ENCODE measurements at places on chromosomes 13 and 19.
A peak's percentile ranks its signal among the peaks of the same experiment; 100 is the strongest.

DNA sequence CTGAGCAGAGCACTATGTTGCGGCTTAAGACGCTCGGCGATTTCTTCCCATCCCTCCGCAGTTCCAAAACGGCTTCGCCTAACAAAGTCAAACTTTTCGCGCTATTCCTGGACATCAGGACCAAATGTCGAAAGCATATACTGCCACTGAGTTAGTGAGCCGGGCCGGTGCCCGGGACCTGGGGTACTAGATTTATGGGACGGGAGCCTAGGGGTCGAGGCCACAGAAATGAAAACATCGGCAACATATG is 699 bp downstream of the RCBTB2 start:
- peak; percentile 74 for DNase-seq

DNA sequence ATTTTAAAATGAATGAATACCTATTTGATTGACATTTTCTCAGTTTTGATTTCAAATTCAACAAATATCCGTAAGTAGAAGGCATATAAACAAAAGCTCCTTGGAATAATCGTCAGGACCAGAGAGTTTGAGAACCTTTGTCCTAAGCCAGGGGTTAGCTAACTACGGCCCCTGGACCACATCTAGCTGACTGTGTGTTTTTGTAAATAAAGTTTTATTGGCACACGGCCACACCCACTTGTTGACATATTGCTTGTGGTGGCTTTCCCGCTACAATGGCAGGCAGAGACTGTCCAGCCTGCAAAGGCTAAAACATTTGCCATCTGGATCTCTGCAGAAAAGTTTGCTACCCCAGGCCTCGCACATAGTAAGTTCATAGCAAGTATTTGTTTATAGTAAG is 83.4 kb downstream of the GNG7 start:
- no peak for DNase-seq

DNA sequence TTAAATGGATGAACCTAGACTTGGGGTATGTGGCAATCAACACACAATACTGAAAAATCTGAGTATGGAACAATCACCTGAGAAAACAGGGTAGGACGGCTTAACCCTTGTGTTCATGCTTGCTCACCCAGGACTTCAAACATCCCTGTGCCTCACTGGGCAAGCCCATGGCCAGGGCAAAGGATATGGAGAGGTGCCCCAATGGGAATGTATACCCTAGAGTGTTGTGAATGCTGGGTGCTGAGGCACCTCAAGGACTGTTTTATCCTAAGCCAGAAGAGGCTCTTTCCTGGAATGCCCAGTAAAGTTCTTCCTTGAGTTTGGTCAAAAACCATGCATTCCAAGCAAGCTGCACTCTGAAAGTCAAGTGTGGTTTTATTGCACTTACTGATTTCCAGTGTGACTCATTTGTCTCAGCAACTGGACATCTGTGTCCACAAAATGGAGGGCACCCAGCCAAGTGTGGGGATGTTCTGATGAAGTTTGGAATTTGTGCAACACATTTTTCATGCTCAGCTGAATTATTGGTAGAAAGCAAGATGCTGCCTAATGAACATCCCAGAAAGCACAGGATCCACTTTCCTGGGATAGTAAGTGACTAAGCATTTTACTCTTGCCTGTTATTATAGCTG is 531.3 kb downstream of the RFC3 start:
- no peak for DNase-seq

- peak; percentile 89 for DNase-seq
These were observed 4.8 kb downstream of the PPP6R1 start for GRCh38 chr19:55253842-55254624.

DNA sequence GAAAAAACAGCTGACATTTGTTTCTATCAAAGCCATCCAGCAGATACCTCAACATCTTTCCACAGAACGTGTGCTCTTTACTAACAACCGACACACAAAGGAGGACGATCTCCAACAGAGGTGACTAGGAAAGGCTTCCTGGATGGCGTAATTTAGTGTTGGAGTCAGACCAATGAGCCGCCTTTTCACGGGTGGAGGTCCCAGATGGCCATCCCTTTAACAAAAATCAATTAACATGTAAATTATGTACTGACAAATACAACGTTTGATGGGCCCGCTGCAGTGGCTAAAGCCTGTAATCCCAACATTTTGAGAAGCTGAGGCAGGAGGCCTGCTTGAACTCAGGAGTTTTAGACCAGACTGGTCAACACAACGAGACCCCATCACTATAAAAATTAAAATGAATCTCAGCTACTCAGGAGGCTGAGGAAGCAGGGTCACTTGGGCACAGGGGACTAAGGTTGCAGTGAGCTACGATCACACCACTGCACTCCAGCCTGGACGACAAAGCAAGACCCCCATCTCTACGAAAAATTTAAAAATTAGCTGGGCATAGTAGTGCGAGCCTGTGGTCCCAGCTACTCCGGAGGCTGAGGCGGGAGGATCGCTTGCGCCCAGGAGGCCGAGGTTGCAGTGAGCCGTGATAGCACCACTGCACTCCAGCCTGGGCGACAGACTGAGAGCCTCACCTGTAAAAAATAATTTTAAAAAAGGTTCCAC is 1.2 kb upstream of the DPY19L3 start:
- peak; percentile 14 for DNase-seq

- no peak for DNase-seq
These were observed 382.7 kb downstream of the MYO16 start for GRCh38 chr13:109012115-109012514.

- no peak for DNase-seq
These were observed 1.8 kb upstream of the NEK3 start for GRCh38 chr13:52161181-52161646.

DNA sequence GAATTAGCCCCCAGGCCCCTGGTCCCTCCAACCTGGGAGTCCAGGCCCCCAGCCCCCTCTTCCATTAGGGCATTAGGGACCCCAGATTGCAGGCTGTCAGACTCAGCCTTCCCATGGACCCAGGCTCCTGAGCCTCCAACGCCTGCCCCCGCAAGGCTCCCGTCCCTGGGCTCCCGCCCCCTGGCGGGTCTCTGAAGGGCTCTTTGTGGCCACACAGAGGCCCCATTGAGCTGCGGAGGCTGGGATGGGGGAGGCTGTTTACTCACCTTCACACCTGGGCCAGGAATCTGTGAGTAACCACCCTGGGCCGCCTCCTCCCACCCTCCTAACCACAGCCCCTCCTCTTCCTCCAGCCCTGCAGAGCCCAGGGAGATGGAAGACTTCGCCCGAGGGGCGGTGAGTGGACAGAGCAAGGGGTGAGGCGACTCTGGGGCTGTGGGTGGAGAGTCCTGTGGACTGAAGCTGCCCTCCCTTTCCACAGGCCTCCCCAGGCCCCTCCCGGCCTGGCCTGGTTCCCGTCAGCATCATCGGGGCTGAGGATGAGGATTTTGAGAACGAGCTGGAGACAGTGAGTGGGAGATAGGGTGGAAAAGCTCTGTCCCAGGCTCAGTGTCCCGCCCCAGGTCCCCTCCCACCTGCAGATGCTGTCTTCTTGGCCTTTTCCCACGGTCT is 4.9 kb downstream of the ARHGEF1 start:
- no peak for DNase-seq

- peak; percentile 15 for DNase-seq
These were observed 91.5 kb downstream of the TSC22D1 start for GRCh38 chr13:44484562-44485138.

DNA sequence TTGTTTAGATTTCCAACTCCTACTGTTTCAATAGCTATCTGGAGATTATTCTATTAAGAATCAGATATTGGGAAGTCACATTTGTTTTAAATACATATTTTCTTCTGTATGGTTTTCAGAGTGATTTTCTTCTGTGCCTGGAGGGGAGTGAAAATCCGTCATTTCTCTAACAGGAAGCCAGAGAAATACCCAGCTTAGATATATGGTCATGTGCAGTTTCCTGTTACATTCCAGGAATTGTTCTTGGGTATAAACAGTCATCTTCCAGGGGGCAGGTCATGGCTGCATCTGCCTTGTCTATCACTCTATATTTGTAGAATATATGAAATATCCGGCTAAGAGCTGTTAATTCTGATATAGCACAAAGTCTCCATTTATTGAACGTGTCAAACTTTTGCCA is 77.5 kb upstream of the MIR17HG start:
- DNase-seq: no peak

DNA sequence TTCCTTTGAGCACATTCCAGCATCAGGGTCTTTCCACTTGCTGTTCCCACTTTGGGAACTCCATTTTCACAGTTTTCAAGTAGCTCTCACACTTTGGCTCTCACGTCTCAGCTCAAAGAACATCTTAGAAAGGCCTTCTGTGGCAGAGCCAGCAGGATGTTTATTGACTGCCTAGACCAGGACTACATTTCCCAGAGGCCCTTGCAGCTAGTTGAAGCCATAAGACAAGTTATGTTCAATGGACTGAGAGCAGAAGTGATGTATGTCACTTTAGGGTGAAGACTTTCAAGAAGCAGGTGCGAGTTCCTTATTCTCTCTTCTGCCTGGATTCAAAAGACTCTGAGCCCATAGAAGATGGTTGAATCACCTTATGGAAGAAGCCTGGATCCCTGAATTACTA is 4.3 kb upstream of the HAUS5 start:
- no peak for DNase-seq

GRCh38 chr19:46723023-46723461 is 6.1 kb upstream of the PRKD2 start:
- DNase-seq: no peak

- DNase-seq: peak; percentile 5
These were observed at the start of gene ADAMTSL5 for GRCh38 chr19:1512671-1513498. Gene ADAMTSL5 (minus strand): TSS chr19:1513019. CDS start chr19:1510943, 2,076 bp downstream.

GRCh38 chr19:35851213-35852028 is 883 bp downstream of the NPHS1 start:
- no peak for DNase-seq

DNA sequence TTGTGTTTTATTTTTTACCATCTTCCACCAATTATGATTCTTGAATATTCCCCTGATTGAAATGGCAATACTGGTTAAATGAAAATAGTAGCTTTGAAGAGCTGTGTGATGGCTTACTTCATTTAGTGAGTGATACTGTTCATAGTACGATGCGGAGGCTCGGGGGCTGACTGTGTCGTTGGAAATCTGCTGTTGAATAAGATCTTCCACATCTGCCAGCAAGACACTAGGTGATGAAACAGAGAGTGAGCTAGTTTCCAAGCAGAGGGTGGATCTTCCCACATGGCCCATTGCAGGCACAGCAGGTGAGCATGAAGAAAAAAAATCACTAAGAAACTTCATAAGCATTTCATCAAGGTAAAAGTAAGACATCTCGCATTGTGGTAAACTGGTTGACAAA is 22.5 kb downstream of the CPB2 start:
- DNase-seq: no peak

- DNase-seq: no peak
These were observed 48.5 kb upstream of the F7 start for GRCh38 chr13:113057084-113057483.

GRCh38 chr13:40776681-40777165 is 5.7 kb upstream of the MRPS31 start:
- peak; percentile 93 for DNase-seq

- DNase-seq: no peak
These were observed at the start of gene ETV2 for GRCh38 chr19:35641515-35642151. Gene ETV2 (plus strand): TSS chr19:35641745. CDS start chr19:35642461, 716 bp downstream.

DNA sequence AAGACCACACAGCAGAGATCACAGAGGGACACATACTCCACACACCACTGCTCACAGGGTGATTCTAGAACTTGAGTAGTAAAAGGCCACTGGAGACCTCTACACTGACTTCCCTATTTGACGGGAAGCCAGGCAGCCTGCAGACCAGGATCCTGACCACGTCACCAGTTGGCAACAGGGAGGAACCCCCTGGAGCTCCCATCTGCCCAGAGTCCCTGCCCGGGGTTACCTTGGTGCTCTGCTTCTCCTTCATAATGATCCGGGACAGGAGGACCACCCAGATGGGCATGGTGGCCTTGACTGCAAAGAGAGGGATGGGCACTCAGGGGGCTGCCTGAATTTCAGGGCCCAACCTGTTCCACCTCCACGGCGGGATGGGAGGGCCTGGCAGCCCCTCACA is 932 bp downstream of the SLC35E1 start:
- peak; percentile 66 for DNase-seq

DNA sequence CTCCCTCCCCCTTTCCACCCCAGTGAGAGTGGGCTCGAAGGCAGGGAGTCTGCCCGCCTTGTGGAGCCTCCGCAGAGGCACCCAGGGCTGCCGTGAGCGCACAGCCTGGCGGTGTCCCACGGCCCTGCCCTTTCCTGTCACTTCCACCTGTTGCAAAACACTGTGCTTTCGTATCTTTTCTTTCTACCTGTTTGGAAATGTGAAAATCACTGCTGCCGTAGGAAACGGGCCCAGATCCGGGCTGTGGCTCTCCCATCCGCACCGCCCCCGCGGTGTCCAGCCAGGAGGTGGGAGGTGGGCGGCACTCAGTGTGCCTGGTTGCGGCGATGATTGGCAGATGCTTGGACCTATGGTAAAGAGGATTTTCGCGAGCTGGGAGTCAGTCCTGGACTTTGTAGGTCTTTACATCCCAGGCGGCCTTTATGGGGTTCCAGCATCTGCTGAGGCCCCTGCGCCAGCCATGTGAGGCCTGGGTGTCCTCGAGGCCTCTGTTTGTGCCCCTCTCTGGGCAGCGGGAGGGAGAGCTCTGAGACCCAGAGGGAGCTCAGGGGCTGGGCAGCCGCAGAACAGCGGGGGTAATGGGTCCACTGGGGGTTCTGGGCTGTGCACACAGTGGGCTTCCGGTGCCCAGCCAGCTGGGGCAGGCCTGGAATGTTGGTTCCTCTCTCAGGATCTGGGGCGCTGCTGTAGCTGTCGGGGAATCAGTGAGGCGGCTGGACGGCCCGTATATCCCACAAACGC is 6.1 kb downstream of the STK11 start:
- DNase-seq: no peak

GRCh38 chr19:54168174-54168917 is 4.6 kb downstream of the TMC4 start:
- peak; percentile 74 for DNase-seq

- no peak for DNase-seq
These were observed 50.0 kb downstream of the STARD13 start for GRCh38 chr13:33235564-33235963.

DNA sequence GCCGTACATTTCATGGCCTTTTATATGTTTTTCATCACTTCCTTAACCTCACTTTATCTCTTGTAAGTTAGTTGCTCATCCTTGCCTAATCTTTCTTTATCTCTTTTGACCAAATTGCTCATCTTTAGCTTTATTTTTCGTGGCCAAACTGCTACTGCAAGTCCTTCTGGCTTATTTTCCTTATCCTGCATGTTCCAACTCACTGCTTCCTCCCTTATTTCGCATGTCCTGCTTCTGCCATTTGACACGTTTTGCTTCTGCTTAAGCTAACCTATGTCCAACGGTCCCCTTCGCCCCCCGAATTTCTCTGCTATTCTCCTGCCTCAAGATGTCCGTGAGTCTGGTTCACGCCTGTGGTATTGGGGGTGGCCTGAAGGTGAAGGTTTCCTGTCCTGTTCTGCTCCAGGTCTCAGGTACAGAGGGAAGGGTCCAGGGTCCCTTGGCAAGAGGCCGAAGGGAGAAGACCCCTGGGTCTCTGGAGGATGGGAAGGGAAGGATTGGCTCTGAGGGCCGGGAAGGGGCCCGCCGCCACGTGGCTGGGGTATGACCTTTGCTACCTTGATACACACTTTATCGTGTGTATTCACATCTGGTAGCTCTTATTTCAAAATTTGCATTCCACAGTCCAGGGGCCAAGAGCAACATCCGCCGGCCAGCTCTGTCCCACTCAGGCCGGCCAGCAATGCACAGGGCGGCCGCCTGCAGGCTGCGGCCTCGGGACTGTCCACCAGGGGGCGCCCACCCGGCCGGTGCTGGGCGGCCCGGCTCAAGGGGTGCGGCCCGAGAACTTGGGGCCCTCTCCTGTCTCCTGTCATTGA is 2.9 kb upstream of the C19orf85 start:
- peak; percentile 32 for DNase-seq
